Daoy (cell line): ENCODE measurements at places on chromosomes 2 and 18. TPM values are rescaled to one million over a fixed set of nuclear protein-coding genes. Genes with fewer than 3 reads are reported as not detected.

Gene CROCC2
- total RNA-seq: not detected in 2 replicates

Gene ABHD1
- total RNA-seq: 1.7 TPM in 1 of 2 replicates, not detected in the other

Gene ZNF2
- total RNA-seq: 3.4 and 4.3 TPM in 2 replicates

Gene OSBPL6
- 3.8 and 4.5 TPM in 2 replicates for total RNA-seq

Gene ALLC
- total RNA-seq: 0.11 TPM in 1 of 2 replicates, not detected in the other

Gene SLC4A3
- total RNA-seq: 2.3 and 2.4 TPM in 2 replicates

Gene PER2
- total RNA-seq: 1.7 and 3.3 TPM in 2 replicates

Gene SLC30A3
- 0.11 TPM in 1 of 2 replicates, not detected in the other for total RNA-seq

Gene KCNG2
- total RNA-seq: not detected in 2 replicates

Gene ABCG8
- not detected in 2 replicates for total RNA-seq

Gene GPR39
- 5.5 and 8.1 TPM in 2 replicates for total RNA-seq

Gene MAP3K19
- not detected in 2 replicates for total RNA-seq
